ENCODE measurements at places on chromosomes 7 and 10. TPM values are rescaled to one million over a fixed set of nuclear protein-coding genes. Genes with fewer than 3 reads are reported as not detected.
A peak's percentile ranks its signal among the peaks of the same experiment; 100 is the strongest.

The ZNF518A gene
- 37.6 TPM for total RNA-seq

The ECHS1 gene
- 173 TPM for total RNA-seq

DNA sequence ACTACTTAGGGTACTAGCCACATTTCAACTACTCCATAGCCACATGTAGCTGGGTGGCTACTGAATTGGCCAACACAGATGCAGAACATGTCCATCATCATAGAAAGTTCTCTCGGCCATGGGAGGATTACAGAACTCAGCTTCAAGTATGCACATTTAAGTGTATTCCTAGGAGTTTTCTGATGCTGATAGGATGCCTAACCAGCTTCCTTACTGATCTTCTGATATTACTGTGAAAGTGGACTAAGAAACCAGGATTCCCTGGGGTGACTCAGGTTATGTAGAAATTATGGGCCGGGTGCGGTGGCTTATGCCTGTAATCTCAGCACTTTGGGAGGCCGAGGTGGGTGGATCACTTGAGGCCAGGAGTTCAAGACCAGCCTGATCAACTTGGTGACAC, 125.5 kb downstream of the FRMD4A start:
- no peak for DNase-seq

- no peak for DNase-seq
Observed at GRCh38 chr10:36534471-36535002, 590.9 kb upstream of the ANKRD30A start.

GRCh38 chr10:18164748-18165361, 24.6 kb downstream of the CACNB2 start:
- DNase-seq = no peak

DNA sequence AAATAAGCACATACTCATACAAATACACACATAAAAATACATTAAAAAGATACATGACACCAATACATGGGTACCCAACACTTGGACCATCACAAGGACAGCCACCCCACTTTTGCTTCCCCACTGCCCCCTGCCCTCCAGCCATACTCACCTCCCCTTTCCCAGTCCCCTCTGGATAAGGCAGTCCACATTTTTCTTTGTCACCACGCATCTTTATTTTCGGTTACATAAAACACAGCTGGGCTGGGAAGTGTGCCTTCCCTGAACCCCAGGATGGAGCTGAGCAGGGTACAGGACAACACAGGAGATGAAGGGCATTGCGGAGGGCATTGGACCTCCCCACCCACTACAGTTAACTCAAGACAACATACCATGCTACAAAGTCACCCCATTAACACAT, 1.1 kb upstream of the HOXA3 start:
- DNase-seq = no peak

DNA sequence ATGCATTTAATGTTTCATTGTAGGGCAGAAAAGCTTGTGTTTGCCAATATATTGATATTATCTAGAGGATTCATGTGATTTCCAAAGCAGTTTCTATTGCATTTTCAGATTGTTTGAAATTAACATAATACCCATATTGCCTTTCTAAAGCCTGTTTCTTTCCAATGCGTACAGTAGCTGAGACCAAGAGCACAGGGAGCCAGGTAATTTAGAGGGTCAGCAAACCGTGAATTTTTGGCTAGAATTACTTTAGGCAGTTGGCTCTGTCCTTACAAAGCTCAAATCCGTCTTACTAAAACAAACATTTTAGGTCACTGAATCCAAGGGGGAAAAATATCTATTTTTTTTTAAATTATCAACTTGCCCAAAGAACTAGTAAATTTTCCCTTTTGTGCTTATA, 604.9 kb upstream of the ADARB2 start:
- no peak for DNase-seq

- no peak for DNase-seq
Observed at GRCh38 chr7:84912993-84913635, 273.7 kb downstream of the SEMA3D start.

- DNase-seq = peak; percentile 70
Observed at GRCh38 chr7:151013733-151014497, 10.4 kb downstream of the ATG9B start.

Data from left colon (tissue), 2 donors.